ENCODE measurements at places on chromosomes 7 and 10. TPM values are rescaled to one million over a fixed set of nuclear protein-coding genes. Genes with fewer than 3 reads are reported as not detected.

DNAH11 gene
- not detected for total RNA-seq

CRHR2 gene
- total RNA-seq = not detected

NANOS1 gene
- total RNA-seq = 7.2 TPM

ACSM6 gene
- not detected for total RNA-seq

CYP3A7 gene
- total RNA-seq = not detected

ASZ1 gene
- not detected for total RNA-seq

DNA sequence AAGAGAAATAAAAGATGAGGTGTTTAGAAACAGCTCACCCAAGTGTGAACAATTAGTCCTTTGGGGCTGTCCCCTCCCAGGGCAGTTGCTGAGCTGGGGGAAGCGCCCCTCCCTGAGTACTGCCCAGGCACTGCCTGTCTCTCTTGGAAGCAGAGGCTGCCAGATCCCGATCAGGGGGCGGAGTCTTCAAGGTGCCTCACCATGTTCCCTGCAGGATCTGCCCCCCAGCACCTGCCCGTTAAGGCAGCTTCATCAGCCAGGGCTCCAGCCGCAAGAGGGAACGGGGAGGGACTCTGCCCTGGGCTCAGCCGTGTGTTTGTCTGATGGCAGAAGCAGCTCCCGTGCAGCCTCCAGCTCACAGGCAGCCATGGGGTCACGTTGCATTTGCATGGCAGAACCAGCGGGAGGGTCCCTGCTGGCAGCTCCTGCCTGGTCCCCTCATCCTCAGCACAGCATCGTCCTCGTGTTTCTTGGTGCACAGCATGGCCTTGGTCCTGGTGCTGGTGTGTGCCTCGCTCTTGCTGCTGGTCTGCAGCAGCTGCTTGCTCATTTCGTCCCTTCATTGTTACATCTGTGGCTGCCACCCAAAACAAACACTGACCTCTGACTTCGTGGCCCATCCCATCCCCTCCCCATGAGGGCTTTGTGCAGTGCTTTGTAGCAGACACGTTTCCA, 10.7 kb upstream of the DPYSL4 start:
- DNase-seq = no peak

- DNase-seq = peak; percentile 93
These were observed 62.6 kb downstream of the COL13A1 start for GRCh38 chr10:69864321-69864720.

GRCh38 chr10:30125496-30125895, 66.1 kb upstream of the JCAD start:
- DNase-seq = no peak

DNA sequence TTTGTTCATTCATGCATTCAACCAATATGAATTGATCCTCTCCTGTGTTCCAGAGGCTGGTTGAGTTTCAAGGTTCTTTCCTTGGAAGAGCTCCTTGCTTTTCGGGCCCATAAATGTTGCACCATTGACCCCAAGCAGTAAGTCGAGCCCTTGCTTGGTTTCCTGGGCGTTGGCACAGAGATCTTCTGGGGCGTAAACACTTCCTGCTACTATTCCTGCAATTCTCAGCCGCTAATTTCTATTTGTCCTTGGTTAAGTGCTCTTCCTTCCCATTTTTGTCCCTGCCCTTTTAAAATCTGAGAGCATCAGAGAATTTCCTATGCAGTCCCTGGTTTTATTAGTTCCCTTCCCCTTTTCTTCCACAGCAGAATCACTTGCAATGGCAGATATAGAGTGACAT, 44.1 kb upstream of the ADRB1 start:
- DNase-seq = no peak

DNA sequence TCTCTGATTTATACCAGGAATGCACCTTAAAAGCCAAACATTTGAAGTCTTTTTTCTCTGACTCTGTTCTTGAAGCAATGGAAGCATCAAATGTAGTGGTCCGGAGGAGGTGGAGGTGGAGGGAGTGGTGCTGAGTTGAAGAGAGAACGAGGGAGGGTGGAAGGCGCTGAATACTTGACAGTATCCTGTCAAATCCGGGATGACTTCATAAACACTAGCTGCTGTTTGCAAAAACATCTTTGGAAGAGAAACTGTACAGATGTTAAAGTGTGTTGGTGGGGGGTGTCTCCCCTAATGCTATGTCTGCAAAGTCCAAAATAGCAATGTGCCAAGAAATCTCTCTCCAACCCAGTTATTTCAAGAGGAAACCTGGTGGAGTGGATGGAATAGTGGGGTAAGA, 328.5 kb upstream of the AUTS2 start:
- no peak for DNase-seq

- no peak for DNase-seq
These were observed 128.4 kb upstream of the PHYHIPL start for GRCh38 chr10:59047957-59048618.

GRCh38 chr7:73504017-73504416, 18.1 kb downstream of the BAZ1B start:
- no peak for DNase-seq

- DNase-seq = no peak
These were observed 43.7 kb downstream of the HTRA1 start for GRCh38 chr10:122505011-122505410.

GRCh38 chr10:116521424-116522290, 24.1 kb upstream of the PNLIP start:
- DNase-seq = peak; percentile 1

DNA sequence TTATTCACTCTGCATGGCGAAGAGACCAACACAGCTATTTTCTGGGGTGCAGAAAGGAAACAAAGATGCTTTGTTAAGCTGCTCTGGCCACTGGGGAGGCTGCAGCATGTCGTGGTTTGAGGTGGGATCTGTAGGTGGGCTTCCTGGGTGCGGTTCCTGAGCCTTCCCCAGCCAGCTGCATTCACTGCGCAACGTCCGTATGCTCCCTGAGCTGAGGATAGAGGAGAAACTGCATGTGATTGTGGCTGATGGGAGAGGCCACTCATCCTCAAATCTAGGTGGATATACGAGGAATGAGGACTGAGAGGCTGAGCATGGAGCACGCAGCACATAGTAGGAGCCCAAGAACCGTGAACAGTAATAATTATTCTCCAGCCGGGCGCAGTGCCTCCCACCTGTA, 9.9 kb upstream of the DNAAF5 start:
- DNase-seq = no peak

Data from PC-9 (cell line).